ENCODE measurements at places on chromosomes 2 and 18.

- no peak for DNase-seq
These were observed 136.5 kb upstream of the CTDP1 start for GRCh38 chr18:79542876-79543750.

DNA sequence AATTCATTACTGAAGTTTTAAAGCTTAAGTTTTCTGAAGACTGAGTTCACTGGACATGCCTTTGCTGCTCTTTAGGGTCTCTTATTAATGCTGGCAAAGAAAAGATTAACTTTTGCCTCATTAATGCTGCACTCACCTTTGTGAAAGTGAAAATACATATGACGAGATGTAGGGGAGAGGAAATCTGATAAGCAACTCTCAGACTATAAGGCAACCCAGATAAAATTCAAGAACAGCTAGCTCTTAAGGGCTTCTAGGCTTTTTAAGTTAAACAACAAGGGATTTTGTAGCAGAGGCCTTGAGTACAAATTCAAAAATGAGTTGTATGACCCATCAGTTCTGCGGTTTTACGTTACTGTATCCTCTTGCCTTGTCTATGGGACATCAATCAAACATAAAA lies 143.7 kb downstream of the USP34 start:
- no peak for DNase-seq

GRCh38 chr2:235300368-235301201 lies 193.3 kb upstream of the AGAP1 start:
- DNase-seq: peak; percentile 93

DNA sequence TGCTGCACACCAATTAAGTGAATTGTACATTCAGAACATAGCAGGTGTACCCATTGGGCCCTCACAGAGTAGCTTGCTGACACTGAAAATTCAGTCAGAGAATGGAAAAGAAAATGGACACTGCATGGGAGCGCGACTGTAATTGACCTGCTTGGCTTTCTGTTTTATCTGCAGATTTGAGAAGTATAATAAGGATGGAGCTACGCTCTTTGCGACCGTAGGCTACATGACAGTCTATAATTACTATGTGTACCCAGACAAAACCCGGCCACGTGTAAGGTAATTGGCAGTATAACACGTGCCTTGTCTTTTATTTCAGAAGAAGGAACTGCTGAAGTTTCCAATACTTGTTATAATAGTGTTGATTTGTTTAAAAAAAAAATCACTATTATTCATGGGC lies 33.5 kb upstream of the METAP1D start:
- no peak for DNase-seq

DNA sequence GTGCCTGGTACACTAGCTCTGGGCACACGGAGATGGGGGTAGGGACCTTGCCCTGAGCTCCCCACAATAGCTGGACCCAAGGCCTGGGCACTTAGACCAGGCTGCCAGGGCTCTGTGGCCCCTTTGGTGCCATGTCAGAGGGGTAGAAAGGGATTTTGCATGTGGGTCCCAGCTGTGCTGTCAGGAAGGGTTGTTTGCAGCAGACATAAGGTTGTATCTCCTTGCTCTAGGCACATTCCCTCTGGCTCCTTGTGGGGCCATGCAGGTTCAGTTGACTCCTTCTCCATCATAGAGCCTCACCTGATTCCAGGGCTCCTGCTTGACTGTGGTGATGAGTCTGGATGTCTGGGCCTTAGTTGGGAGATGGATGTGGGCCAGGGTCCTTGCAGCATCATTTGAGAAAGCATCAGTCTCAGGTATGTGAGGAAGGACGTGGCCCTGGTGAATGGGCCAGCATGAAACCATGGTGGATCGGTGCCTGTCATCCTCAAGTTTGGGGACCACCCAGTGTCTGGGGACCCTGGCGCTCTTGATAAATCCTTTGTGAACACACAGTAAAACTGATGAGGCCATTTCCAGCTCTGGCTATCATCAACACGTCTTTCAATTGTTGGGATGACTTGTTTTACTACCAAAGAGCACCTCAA lies 461.9 kb upstream of the HS6ST1 start:
- no peak for DNase-seq

DNA sequence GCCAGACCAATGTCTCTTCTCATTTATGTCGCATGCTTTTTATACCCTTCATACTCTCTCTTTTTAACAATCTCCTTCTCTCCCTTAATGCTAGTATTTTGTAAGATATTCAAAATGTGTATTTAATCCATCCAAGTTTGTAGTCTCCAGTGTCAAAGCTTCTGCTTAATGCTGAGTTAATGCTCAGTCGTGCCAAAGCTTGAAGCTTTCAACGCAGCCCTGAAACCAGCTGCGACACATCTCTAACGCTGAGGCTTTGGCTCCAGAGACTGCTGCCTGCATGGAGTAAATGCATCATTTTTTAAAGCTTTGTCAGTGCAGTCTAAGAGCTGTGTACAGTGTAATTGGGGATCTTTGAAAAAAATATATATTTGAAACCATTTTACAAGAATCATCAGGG lies 2108.8 kb upstream of the PIK3C3 start:
- DNase-seq: no peak

DNA sequence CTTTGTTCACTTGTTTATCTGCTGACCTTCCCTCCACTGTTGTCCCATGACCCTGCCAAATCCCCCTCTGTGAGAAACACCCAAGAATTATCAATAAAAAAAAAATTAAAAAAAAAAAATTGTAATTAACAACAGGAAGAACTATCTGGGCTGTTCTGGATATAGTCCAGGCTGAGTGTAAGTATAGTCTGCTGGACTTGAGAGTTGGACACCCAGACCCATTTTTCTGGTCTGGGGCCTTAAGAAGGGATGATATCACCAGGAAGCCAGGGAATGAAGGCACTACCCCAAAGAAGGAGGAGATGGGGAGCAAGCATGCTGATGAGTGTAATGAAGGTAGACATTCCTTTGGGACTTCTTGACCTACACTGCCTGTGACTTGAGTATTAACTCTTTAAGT lies 72.1 kb upstream of the ZFP36L2 start:
- DNase-seq: no peak

DNA sequence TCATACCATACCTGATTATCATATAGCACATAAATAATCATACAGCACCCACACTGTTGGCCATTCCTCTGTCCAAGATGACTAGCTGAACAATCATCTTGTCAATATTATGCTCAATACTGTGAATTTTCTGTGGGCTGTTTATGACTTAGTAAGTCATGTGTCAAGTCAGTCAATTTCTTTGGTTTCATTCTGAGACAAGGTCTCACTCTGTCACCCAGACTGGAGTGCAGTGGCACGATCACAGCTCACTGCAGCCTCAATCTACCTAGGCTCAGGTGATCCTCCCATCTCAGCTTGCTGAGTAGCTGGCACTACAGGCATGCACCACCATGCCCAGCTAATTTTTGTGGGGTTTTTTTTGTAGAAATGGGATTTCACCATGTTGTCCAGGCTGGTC lies 5.7 kb downstream of the MCM6 start:
- no peak for DNase-seq

- no peak for DNase-seq
These were observed 27.2 kb upstream of the ACYP2 start for GRCh38 chr2:54088191-54088634.

DNA sequence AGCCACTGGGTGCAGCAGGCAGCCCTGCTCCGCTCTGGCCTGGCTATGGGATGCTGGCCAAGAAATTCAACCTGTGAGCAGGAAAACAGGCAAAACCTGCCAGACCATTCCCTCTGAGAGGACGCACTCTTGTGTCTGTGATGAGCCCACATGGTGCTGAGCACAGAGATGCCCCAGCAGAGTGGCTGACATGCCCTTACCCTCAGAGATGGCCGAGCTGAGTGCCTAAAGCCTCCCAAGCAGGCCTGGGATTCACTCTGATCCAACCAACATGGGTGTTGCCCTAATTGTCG lies 34.3 kb upstream of the TAF1B start:
- DNase-seq: no peak

- DNase-seq: peak; percentile 37
These were observed 77.0 kb downstream of the SMIM21 start for GRCh38 chr18:75350512-75350839.

GRCh38 chr2:74137651-74138599 lies 9.8 kb downstream of the BOLA3 start:
- DNase-seq: no peak

- no peak for DNase-seq
These were observed 50.5 kb upstream of the HS6ST1 start for GRCh38 chr2:128369108-128369555.

DNA sequence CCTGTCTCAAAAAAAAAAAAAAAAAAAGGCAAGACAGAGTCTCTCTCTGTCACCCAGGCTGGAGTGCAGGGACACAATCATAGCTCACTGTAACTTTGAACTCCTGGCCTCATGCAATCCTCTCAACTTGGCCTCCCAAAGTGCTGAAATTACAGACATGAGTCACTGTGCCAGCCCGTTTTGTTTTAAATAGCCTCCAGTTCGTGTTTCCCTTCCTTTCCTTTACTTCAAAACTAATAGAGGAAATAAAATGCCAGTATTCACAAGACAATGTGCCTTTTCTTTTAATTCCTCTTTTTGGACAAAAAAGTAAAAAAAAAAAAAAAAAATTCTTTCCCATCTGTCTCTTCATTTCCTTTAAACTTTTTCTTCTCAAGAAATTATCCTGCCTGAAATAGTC lies 54.5 kb upstream of the ACMSD start:
- no peak for DNase-seq

DNA sequence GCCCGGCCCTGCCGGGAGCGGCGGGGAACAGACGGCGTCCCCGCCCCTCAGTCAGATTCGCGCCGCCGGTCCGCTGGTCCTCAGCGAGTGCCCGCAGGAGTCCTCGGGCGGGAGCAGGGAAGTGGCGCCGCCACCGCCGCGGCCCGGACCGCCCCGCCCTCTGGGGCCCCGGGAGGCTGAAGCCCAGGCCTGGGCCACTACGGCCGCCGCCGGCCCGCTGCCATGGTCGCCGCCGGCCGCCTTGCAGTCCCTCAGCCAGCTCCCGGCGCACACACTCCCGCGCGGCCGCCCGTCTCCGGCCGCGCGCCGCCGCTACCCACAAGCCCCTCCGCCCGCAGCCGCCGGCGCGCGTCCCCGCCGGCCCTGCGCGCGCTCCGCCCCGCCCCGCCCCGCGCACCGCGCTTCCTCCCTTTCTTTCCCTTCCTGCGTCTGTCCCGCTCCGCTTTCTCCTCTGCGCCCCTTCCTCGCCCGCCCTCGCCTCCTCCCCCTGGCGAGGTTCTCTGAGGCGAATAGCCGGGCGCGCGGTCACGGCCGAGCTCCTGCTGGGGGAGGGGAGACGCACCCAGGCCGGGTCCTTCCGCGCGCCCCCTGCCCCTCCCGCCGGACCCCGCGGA lies at the start of gene ROCK2:
Gene ROCK2, minus strand, starts transcription at position 295 of the 614 bp plus-strand sequence. CDS start 500 bp downstream, outside the sequence.
- peak; percentile 90 for DNase-seq
